ENCODE measurements at places on chromosomes 2 and 18. TPM values are rescaled to one million over a fixed set of nuclear protein-coding genes. Genes with fewer than 3 reads are reported as not detected.
A peak's percentile ranks its signal among the peaks of the same experiment; 100 is the strongest.

The CD8B2 gene
- not detected for total RNA-seq

GRCh38 chr18:21489119-21489750, 111.3 kb downstream of the ESCO1 start:
- DNase-seq: peak; percentile 31

DNA sequence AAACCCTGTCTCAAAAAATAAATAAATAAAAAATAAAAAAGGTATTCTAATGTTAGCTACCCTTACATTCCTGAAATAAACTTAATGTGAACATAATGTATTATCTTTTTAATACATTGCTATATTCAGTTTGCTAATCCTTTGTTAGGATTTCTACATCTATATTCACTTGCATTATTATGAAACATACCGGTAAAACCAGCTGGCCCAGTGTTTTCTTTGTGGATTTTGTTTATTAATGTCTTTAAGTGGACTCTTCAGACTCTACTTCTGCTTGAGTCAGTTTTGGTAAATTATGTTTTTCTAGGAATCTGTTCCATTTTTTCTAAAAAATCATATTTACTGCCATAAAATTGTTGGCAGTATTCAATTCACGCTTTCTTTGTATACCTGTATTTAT, 34.5 kb downstream of the PTPN2 start:
- DNase-seq: peak; percentile 18

- peak; percentile 7 for DNase-seq
Observed at GRCh38 chr2:100383306-100383705, 34.2 kb downstream of the CHST10 start.

DNA sequence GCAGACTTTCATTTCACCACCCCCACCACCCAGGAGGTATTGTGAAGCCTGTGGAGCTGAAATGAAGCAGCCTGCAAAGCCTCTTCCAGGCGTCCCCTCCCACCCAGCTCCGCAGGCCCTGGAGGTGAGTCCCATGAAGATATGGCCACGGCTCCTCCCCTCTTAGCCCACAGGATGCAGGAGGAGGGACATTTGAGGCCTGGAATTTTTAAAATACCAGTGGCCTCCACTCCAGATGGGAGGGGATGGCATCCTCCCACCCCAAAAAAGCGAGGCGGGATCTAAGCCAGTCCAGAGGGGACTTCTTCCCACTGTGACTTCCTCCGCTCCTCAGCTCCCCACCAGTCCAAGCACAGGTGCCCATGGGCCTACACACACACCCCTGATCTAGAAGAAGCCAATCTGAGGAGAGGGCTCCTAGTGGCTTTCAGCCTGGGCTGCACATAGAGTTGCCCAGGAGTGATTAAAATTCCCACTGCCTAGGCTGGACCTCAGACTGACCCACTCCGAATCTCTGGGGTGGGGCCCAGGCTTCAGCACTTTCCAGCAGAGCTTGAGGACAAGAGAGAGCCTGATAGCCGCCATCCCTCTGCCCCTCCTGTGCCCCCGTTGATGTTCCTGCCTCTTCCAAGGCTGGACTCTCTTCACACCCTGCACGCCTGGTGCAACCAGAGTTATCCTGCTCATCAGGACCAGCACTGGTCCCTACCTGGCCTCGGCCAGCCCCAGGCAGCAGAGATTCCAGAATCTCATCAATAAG, 206.9 kb downstream of the TNS1 start:
- peak; percentile 10 for DNase-seq

The DCDC2C gene
- total RNA-seq: not detected

DNA sequence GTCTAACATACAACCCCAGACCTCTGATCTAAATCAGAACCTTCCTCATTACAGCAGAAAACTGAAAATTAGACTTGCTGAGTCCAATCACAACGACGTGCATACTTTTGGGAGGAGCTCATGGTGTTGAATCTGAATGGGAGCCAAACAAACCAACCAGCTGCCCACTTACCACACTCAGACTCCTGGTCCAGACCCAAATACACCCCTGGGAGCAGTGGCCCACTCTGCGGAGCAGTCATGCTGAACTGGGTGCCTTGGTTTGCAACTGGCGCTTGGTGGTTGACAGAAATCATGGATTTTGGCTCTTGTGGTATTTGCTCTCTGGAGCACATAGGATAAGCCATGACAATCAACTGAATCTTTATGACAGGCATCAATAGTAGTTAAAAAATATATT, 253.6 kb upstream of the TNP1 start:
- no peak for DNase-seq

The SLC16A14 gene
- 8.6 TPM for total RNA-seq

DNA sequence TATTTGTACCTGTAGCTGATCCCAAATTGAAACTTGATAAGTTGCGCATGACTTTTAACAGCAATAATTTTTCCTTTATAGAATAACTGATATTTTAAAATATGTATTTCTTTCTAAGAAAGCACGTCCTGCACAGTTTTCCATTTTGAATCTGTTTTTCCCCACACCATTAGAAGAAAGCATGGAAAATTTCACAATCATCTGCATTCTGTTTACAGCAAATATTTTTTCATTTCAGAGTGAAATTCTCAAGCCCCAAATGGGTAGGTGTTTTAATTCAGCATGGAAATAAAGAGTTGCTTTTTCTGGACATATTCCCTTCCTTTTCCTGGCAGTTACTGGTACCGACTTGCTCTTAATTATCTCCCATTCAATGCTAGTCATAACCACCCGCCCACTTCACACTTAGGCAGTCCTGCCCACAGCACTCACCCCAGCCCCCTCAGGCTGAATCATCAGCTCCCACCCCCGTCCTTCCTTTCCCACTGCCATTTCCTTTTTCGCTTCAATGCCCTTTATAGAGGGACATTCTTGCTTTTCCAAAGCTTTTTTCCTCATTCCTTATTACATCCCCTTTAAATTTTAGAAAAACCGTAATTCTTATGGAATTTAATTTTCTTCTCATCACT, 89.2 kb upstream of the GLS start:
- DNase-seq: no peak

DNA sequence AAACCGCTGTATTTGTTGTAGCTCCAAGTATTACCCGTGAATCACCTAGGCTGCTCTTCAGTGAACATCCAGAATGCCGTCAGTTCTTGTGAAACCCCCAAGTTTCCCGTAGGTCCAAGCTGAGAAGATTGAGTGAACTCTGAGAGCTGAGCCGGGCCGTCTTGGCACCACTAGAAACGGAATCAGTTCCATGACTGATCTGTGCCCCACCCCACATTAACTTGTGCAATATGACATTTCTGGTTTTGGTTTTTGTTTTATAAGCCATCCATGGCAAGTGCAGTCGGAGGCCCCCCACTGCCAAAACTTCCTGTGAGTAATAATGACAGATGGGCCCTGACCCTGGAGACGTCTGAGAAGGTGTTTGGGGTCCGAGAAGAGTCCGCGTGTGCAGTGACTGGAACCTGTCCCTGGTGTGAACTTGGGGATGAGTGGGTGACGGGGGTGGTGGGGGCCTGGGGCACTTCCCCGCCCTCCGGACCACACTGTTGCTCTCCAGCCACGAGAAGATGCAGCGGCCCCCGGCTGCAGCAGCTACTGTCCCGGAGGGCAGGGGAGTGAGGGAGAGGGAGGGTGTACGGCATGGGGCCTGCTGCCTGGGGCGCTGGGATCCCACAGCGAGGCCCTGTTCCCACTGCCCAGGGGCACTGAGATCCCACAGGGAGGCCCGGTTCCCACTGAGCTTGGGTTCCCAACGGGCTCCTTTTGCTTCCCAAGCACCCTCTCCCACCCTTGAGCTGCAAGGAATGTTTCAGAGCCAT, 26.5 kb downstream of the NFATC1 start:
- DNase-seq: peak; percentile 76

GRCh38 chr2:222897898-222898297, 37.1 kb downstream of the ACSL3 start:
- DNase-seq: no peak

DNA sequence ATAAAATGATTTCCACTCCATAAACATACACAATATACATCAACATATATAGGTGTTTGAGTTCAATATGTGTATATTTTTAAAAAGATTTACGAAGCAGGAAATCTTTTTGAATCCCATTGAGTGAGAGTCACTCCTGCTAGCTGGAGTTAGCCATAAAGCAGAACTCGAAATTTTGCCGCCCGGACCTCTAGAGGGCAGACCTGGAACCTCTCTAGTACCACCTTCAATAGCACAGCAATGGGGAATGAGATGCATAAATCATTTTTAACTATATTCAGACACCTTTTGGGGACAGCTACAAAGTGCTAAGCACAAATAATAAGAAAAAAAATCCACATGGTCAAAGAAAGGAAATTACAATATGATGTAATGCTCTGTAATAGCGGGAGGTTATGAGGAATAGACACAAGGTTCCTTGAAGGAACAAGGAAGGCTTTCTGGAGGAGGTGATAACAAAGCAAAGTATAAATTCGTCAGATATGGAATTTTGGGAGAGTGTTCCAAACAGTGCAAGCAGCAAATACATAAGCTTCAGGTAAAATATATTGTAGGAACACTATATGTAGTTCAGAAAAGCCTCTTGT, 533.4 kb downstream of the ERBB4 start:
- DNase-seq: no peak

- no peak for DNase-seq
Observed at GRCh38 chr2:235497096-235497495, 3.3 kb downstream of the AGAP1 start.

The CYS1 gene
- total RNA-seq: 0.98 TPM

DNA sequence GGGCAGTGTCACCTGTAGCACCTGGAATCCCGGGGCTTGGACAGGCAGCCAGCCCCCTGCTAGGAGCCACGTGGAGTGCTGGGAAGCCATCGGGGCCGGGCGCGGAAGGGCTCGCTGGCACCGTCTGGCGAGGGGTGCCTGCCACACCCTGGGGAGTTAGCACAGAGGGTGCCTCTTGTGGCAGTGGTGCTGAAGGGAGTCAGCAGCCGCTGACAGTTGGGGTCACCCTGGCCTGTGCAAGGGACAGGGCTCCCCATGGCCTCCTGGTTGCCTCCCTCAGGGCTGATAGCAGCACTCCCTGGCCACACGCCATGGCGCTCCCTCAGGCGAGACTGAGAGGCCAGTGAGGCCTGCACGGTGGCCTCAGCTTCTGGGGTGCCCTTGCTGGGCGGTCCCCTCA, 13.9 kb upstream of the D2HGDH start:
- no peak for DNase-seq

The REG3G gene
- total RNA-seq: not detected

DNA sequence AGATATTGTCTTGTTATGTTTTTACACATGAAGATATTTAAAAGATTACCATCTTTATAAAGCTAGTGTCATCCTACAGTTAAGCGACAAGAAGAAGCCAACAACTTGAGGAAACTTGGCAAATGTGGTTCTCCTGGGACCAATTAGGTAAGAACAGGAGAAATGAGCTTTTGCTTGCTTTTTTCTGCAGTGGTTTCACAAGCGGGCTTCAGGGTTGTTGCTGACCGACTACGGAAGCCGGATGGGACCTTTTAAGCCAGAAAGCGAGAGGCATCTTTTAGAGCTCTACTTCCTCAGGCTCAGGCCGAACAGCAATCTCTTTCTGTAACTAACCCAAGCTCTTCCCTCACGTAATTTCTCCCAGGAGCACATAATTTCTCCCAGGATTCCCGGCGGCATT, 256.5 kb downstream of the CNTNAP5 start:
- DNase-seq: no peak

The LOXHD1 gene
- total RNA-seq: 0.02 TPM

- peak; percentile 49 for DNase-seq
Observed at GRCh38 chr2:172323861-172324597, 103.4 kb upstream of the ITGA6 start.
